ENCODE measurements at places on chromosomes 7 and 10.

- no peak overlapping the region for H3K27ac ChIP-seq
- no peaks in the 10 kb centered on the region for H3K4me1 ChIP-seq
- no peak overlapping the region for H3K4me3 ChIP-seq
- no peak for DNase-seq
- no peaks in the 10 kb centered on the region for H3K27me3 ChIP-seq
These were observed 86.4 kb downstream of the PRPF18 start for GRCh38 chr10:13673156-13673555.

- H3K4me3 ChIP-seq, result no peak overlapping the region
- no peaks in the 10 kb centered on the region for H3K4me1 ChIP-seq
- no peak for DNase-seq
- no peaks in the 10 kb centered on the region for H3K36me3 ChIP-seq
- H3K27ac ChIP-seq, result no peak overlapping the region
- H3K27me3 ChIP-seq, result no peaks in the 10 kb centered on the region
These were observed 599.6 kb downstream of the INHBA start for GRCh38 chr7:41103331-41103730.

- H3K27ac ChIP-seq, result no peak overlapping the region
- peaks cover 99% of the 10 kb centered on the region for H3K27me3 ChIP-seq
- H3K4me3 ChIP-seq, result no peak overlapping the region
- no peaks in the 10 kb centered on the region for H3K36me3 ChIP-seq
- DNase-seq, result no peak
These were observed 7.3 kb downstream of the EVX1 start for GRCh38 chr7:27249724-27250556.

DNA sequence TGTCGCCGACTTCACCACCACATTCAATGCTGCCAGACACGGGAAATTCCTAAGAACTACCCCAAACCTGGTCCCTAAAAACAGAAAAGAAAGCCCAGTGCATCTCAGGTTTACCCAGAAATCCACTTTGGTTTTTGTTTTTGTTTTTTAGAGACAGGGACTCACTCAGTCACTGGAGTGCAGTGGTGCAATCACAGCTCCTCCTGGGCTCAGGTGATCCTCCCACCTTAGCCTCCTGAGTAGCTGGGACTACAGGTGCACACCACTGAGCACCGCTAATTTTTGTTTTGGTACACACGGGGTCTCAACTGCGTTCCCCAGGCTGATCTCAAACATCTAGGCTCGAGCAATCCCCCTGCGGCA, 22.8 kb downstream of the MAD1L1 start:
- no peaks in the 10 kb centered on the region for H3K36me3 ChIP-seq
- H3K4me3 ChIP-seq, result no peak overlapping the region
- no peak overlapping the region for H3K27ac ChIP-seq
- H3K4me1 ChIP-seq, result no peaks in the 10 kb centered on the region
- DNase-seq, result no peak

DNA sequence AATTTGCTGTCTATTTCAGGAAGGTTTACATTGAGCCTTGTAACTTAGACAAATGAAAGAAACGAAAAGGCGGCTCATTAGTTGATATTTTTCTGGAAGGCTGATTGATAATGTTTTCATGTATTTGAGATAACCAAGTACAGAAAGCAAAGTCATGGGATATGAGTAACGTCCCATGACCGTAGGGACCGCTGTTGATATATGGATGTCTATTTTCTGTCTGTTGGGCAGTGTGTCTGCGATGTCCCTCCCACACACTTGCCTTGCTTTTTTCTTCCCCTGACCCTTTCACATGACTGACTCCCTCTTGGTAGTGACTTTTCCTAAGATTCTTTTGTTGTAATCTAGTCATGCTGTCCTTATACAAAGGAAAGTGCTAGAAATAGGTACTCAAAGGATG, 57.0 kb upstream of the GPR158 start:
- no peak overlapping the region for H3K27ac ChIP-seq
- no peaks in the 10 kb centered on the region for H3K4me1 ChIP-seq
- H3K36me3 ChIP-seq, result no peaks in the 10 kb centered on the region
- DNase-seq, result no peak
- no peak overlapping the region for H3K4me3 ChIP-seq

DNA sequence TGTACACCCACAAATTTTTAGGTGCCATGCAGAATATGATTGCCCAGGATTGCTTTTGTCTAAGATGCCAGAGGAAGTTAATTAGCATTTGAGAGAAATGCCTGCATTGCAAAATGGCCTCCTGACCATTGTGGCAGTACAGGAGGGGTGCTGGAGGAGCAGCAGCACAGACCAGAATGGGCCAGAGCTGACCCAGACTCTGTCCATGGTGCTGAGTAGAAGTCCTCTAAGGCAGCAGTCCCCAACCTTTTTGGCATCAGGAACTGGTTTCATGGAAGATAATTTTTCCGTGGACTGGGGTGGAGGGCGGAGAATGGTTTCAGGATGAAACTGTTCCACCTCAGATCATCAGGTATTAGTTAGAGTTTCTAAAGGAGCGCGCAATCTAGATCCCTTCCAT, 217.8 kb upstream of the AGK start:
- H3K36me3 ChIP-seq, result no peaks in the 10 kb centered on the region
- no peaks in the 10 kb centered on the region for H3K27me3 ChIP-seq
- no peak overlapping the region for H3K27ac ChIP-seq

GRCh38 chr7:105218939-105219770, 169.6 kb downstream of the SRPK2 start:
- H3K4me3 ChIP-seq, result no peak overlapping the region
- no peaks in the 10 kb centered on the region for H3K4me1 ChIP-seq
- H3K27me3 ChIP-seq, result no peaks in the 10 kb centered on the region
- no peak overlapping the region for H3K27ac ChIP-seq
- DNase-seq, result no peak

- H3K36me3 ChIP-seq, result no peaks in the 10 kb centered on the region
- no peak for DNase-seq
- no peaks in the 10 kb centered on the region for H3K27me3 ChIP-seq
- H3K4me1 ChIP-seq, result no peaks in the 10 kb centered on the region
- no peak overlapping the region for H3K27ac ChIP-seq
These were observed 427.1 kb downstream of the TNS3 start for GRCh38 chr7:47154791-47155190.

DNA sequence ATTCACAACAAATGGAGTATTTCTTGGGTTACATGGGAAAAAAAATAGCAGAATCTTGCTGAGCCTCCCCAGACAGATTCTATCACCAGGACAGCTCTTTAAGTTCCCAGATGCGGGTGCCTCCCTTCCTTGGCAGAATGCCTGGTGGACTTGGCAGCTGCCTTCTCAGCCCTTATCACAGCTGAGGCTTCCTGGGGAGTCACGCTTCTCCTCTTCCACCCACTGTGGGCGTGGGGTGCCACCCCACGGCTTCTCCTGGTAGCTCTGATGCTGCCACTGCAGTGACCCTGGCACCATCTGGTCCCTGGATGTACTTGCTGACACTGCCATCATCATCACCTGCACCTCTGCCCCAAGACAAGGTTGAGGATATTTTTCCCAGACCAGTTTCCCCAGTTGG, 16.2 kb upstream of the NME8 start:
- no peak overlapping the region for H3K4me3 ChIP-seq
- H3K4me1 ChIP-seq, result peaks cover 8% of the 10 kb centered on the region
- H3K36me3 ChIP-seq, result no peaks in the 10 kb centered on the region

DNA sequence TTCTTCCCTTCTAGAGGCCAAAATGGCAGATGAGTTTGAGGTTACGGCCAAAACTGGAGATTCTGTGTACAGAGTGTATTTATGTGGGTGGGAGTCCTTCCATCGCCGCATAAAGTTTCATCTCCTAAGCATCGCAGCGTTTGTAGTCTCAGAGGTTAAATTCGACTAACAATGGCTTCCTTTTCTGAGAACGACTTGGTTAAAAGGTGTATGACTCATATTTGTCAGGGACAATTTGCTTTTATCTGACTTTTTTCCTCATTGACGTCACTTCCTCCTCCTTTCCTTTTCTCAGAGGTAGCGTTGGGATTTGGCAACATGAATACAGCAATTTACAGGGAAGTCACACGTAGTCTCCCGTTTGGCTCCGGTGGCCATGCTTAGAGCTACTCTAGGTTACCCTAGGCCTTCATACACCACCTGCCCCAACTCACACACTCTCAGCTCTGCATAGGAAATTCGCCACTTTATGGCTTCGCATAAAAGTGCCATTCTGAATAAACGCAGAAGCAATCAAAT, 37.6 kb upstream of the TCF7L2 start:
- H3K4me3 ChIP-seq, result no peak overlapping the region
- peak overlapping the region; percentile 72 for H3K27ac ChIP-seq
- DNase-seq, result peak; percentile 30
- H3K27me3 ChIP-seq, result no peaks in the 10 kb centered on the region
- H3K36me3 ChIP-seq, result no peaks in the 10 kb centered on the region
- H3K4me1 ChIP-seq, result peaks cover 11% of the 10 kb centered on the region

Measured in transverse colon (tissue), 4 donors.